Activated CD8-positive, alpha-beta memory T cell treated with anti-CD3 and anti-CD28 coated beads, Interleukin-2, amount 50 U/mL, for 48 hours (primary cell): ENCODE measurements at places on chromosomes 1 and 21.

DNA sequence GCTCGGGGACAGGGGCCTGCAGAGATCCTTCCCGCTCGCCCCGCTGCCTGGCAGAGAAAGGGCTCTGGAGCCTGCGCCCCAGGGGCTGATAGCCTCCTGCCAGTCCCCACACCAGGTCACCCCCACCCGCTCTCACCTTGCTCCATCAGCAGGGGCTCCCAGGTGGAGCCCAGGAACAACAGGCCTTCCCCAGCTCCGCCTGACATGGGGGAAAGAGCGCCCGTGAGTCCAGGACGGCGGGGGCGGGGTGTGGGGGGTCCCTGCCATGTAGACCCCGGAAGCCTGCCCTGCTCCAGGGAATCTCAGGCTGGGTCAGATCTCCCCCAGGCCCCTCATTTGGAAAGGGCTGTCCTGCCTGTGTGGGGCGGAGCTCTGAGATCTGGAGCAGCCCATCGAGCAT is 166.5 kb downstream of the PRDM16 start:
- DNase-seq, result no peak

GRCh38 chr1:68442822-68443556 is 6.8 kb downstream of the RPE65 start:
- DNase-seq, result no peak

DNA sequence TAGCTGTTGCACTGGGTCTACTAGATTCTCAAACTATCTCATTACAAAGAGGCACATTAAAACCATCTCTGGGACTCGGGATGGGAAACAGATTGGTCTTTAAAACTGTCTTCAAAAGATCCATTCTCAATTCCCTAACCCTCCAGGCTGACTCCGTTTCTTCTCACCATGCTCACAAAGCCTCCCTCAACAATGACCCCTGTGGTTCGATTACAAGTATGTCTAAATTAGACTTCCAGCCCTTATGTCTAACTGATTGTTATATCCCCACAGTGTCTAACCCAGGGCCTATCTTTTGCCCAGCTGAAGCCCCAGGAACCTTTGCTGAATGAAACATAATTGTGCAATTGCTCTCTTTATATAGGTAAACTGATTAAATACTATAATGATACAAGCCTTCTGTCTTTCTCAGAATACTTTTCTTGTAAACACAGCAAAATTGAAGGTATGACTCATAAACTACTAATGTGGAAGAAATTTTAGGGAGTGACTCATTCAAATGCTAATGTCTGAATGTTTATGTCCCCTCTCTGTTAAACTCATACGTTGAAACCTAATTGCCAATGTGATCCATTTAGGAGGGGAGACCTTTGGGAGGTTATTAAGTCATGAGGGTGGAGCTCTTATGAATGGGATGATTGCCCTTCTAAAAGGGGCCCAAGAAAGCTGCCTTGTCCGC is 65.6 kb upstream of the DAB1 start:
- DNase-seq, result no peak

- DNase-seq, result no peak
Observed at GRCh38 chr1:67874501-67875111, 41.3 kb upstream of the GNG12 start.

- no peak for DNase-seq
Observed at GRCh38 chr1:53125122-53125521, 17.3 kb downstream of the SLC1A7 start.

- DNase-seq, result no peak
Observed at GRCh38 chr1:41559331-41559730, 74.8 kb upstream of the EDN2 start.
